ENCODE measurements at places on chromosomes 3 and 15. TPM values are rescaled to one million over a fixed set of nuclear protein-coding genes. Genes with fewer than 3 reads are reported as not detected.

- no peak for DNase-seq
These were observed 10.9 kb upstream of the FOXB1 start for GRCh38 chr15:59993041-59993750.

Gene ATP13A5
- total RNA-seq, result not detected

Gene PLA2G4E
- not detected for total RNA-seq

- no peak for DNase-seq
These were observed 328.8 kb upstream of the THBS1 start for GRCh38 chr15:39252134-39252470.

DNA sequence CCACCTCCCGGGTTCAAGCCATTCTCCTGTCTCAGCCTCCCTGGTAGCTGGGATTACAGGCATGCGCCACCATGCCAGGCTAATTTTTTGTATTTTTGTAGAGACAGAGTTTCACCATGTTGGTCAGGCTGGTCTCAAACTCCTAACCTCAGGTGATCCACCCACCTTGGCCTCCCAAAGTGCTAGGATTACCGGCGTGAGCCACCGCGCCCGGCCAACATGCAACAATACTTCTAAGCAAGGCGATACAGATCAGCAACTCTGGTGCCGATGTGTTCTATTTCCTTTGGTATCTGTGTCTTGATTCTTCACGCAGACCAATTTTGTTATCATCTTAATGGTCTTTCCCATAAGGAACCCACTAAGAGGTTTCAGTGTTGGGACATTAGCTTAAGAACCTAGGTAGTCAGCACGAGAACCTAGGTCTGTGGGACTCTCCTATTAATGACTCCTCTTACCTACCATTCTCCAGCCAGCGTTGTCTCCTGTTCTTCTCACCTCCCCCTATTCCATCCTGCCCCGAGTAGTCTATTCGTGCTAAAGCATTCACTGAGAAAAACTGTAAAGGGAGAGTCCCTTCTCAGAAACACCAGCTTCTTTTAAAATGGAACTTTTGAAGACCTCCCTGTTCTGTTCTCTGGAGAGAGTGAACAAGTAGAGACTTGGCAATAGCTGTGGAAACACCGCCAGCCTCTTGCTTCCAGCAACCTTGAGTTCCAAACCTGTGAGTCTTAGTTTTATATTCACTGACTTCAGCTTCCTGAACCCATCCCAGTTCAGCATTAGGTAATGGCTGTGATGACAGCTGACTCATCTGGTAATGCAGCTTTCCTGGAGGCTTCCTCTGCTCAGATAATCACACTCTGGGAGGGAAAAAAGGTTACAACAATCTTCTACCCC is 61.2 kb downstream of the TSC22D2 start:
- peak; percentile 93 for DNase-seq

GRCh38 chr15:27864086-27864485 is 235.0 kb downstream of the OCA2 start:
- DNase-seq, result no peak

DNA sequence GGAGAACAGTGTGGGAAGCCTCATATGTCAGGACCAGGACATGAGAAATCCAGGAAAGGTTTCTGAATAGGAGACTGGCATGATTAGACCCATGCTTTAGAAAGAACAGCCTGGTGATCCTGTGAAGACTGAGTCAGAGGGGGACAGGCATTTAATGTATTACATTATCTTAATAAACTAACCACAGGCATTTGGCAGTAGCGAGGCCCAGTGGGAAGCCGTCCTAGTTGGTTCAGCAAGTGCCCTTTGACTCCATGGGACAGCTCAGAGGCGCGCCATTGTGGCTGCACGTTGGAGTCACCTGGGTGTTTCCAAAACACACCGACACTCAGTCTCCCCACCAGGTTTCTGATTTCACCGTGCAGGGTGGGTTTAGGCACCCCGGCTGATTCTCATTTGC is 90.5 kb upstream of the DGKG start:
- DNase-seq, result no peak
